OCI-M1 (cell line): ENCODE measurements at places on chromosomes 4 and X.

GRCh38 chr4:83284193-83285054, at the start of gene COQ2:
TSS of gene COQ2 (minus strand) at chr4:83284798. CDS start at chr4:83284764, 34 bp downstream.
- DNase-seq: peak; percentile 97

- DNase-seq: no peak
These were observed 100.1 kb downstream of the PPARGC1A start for GRCh38 chr4:23789762-23790161.

DNA sequence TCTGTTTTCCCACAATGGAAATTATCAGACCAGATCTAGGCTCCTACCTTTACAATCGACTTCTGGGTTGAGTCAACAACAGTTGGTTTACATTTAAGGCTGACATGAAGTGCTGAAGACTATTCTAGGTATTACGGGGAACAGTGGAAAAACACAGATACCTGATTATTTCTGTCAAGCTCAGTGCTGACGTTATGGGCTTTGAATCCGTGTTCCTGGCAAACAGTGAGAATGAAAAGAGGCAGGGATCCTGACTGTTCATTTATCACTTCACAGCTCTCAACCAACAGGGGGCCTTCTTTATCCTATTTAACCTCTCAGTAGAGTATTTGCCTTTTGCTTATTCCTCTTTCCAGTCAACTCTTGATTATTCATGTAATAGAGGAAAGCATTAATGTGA, 43.1 kb downstream of the TMEM164 start:
- peak; percentile 21 for DNase-seq

GRCh38 chrX:56069299-56069931, 162.7 kb upstream of the KLF8 start:
- no peak for DNase-seq

DNA sequence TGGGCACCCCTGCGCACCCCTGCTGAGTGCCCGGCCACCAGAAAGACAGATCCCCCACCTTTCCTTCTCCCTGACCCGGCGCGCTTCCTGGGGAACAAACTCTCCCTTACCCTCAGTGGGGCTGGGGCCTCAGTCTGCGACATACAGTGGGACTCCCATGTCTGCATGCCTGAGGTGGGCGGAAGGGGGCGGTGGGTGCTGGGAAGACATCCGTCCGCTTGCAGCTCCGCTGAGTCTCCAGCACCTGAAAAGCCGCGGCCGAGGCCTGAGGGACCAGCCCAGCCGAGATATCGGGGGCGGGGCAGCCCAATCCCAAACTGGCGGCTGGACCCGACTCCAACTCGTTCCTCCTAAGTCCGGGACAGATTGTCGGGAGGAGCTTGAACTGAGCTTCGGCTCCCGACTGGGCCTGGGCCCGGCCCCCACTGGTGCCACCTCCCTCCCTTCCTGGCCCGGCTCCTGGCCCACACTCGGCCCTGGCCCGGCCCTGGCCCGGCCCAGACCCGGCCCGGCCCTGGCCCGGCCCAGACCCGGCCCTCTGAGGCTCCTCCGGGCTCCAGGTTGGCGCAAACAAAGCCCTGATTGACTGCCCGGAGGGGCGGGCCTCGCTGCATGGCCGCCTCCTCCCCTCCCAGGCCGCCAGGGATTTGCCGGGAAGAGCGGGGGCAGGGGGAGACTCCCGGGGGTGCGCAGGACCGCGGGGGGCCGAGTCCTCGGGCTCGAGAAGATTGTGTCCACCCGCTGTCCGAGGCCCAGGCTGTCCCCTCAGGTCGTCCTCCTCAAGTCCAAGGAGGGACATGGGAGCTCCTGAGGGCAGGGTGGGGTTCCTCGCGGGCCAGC, 877 bp upstream of the SLC16A2 start:
- DNase-seq: no peak

DNA sequence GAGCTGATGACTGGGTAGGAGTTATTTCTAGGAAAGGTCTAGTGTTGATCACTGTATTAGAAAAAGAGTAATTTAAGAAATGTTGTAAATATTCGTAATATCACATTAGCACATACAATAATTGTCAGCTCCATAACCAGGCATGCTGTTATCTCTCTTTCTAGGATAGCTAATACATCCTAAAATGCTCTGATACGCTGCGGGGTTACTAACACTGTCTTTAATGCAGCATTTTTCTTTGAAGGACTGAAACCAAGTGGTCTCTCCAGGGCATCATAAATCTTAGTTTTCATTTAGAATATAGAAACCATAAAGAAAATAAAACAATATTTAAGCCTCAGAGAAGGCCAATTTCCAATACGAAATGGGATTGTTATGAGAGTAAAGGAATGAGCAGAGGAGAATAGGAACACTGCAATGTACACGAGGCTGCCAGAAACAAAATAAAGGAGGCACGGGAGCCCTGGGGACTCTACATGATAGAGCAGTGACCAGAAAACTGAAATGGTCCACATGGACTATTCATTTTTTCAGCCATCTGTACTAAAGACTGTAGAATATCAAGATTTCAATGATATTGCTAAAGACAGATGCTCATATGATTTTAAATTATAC, 1606.7 kb upstream of the AGA start:
- no peak for DNase-seq

DNA sequence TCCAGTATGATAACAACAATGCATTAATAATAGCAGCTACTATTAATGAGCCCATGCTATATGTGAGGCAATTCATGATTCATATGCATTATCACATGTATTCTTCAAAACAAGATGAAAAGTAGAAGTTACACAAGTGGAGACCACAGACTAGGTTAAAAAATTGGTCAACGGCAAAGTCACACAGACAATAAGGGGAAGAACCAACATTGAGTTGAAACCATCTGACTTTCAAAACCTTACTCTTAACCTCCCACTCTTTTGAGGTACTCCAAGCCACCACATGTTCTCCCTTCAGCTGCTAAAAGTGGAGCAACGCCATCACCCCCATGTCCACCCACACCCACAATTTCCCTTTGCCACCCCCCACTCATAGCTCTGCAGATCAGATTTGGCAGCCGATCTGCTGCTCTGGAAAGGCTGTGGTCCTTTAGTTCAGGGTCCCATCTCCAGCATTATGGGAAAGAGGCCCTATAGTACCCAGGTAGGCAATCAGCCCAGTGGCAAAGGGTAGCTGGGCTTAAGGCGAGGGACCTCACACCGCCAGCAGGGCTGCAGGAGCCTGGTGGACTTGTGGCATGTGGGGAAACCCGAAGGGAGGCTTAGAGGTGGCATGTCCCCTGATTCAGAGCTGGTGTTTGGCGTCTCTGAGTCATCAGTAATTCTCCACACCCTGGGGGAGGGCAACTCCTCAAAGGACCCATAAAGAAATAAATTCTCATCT, 33.5 kb upstream of the CYBB start:
- DNase-seq: no peak

DNA sequence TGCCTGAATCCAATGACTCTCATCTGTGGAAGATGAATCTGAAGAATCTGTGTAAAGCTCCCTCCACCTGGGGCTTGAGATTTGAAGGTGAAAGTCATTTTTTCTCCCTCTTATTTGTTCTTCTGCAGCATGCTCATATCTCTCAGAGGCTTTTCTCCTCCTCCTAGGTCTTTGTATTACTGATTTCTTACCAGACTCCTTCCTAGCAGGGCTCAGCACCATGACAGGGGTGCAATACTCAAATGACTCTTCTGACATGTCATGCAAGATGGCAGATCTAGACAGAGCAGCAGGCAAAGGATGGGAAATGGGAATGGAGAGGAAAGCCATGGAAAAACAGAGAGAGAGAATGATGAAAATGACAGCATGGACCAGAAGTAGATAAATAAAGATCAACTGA, 118.3 kb downstream of the TMA16 start:
- DNase-seq: no peak

DNA sequence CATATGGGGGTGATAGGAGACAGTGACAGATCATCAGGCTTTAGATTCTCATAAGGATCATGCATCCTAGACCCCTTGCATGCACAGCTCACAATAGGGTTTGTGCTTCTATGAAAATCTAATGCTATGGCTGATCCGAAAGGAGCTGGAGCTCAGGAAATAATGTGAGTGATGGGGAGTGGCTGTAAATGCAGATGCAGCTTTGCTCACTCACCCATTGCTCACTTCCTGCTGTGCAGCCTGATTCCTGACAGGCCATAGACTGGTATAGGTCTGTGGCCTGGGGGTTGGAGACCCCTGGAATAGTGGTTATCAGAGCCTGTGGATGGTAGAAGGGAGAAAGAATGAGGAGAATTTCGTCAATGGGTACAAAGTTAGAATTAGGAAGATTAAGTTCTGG, 2751.1 kb downstream of the ARAP2 start:
- DNase-seq: no peak

DNA sequence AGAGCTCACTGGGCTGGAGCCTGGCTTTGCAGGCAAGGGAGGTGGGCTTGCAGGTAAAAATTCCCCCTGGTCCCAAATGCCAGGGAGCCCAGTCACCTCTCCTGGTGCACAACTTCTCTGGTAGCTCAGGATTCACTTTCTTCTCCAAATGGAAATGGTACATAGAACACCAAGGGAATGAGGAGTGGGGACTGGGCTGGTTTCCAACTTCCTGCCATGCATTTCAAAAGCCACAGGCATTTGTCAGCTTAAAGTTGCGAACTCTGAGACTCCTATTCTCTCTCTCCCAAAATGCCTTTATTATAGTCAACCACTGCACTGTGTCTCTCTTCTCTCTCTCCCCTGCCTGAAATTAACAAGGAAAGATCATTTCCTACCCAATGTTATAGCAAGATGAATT, 177.3 kb downstream of the GRIA3 start:
- no peak for DNase-seq

GRCh38 chr4:84258905-84259830, 239.9 kb downstream of the NKX6-1 start:
- peak; percentile 53 for DNase-seq

GRCh38 chr4:636628-637159, 11.3 kb downstream of the PDE6B start:
- DNase-seq: no peak

GRCh38 chr4:56123051-56123450, 174.3 kb downstream of the CEP135 start:
- no peak for DNase-seq

DNA sequence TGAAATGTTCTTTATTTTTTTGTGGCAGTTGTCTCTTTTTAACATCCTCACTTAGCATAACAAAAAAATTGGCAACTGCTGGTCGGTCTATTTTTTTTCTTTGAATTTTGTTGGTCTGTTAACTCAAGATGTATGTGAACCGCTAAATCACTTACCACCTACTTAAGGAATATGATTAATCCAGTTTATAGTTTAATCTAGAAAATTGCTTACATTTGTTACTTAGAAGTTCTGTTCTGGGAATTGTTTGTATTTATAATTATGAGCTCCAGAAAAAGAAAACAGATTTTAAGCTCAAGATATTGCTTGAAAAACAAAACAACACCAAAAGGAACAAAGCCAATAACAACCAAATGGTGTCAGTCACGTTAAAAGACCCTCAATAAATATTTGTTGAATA, 66.1 kb upstream of the KLHL13 start:
- no peak for DNase-seq

GRCh38 chr4:185142912-185143600, at the start of gene SLC25A4:
TSS of gene SLC25A4 (plus strand) at chr4:185143266. CDS start at chr4:185143373, 107 bp downstream.
- peak; percentile 90 for DNase-seq

DNA sequence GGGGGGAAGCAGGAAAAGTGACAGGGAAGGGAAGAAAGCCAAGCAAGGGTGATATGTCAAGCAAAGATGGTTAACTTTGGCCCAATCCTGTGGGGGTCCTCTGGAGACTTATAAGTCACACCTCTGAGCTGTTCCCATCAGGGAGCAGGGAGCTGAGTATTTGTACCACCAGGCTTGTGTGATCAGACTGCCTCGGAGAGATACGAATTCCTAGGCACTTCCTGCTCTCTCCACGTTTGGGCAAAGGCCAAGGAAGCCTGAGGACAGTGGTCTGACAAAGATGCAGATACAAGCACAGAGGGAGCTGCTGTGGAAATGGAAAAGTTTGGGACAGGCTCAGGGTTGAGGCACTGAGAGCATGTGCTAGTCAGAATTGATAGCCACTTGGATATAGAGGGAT, 10.4 kb upstream of the PPP3CA start:
- no peak for DNase-seq

GRCh38 chr4:6909970-6910339, 329 bp downstream of the TBC1D14 start:
- DNase-seq: peak; percentile 64

DNA sequence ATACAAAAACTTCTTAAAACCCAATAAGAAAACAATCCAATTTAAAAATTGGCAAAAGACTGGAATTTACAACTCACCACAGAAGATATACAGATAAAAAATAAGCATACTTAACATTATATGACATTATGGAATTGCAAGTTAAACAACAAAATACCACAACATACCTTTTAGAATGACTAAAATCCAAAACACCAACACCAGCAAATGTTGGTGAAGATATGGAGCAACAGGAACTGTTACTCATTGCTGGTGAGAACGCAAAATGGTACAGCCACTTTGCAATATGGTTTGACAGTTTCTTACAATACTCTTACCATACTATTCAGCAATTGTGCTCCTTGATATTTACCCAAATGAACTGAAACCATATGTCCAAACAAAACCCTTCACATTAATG, 112.4 kb downstream of the ADGRL3 start:
- no peak for DNase-seq

DNA sequence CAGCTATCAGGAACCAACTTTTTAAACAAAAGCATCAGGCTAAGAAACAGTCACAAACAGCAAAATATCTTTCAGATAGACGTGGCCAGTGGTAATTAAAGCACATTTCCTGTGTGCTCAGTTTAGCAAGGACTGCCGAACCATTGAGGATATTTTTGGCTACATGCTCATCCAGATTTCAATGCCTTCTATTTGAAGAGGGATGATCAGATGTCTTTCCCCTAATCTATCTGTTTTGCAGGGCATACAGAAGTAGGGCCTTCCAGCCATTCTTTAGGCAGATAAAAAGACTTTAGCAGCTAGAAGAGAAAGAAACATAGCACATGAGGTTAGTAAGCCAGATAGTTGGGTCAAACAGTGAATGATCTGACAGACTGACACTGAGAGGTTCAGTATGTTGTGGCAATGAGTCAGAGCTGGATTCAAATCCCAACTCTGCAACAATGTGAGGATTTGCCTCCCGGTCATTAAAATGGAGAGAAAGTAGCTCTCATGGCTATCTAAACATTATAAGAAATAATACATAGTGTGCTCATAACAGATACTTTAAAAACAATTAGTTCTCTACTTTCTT, 100.0 kb upstream of the PRKG2 start:
- DNase-seq: peak; percentile 49

GRCh38 chr4:7680731-7681130, 246.0 kb upstream of the PSAPL1 start:
- no peak for DNase-seq

DNA sequence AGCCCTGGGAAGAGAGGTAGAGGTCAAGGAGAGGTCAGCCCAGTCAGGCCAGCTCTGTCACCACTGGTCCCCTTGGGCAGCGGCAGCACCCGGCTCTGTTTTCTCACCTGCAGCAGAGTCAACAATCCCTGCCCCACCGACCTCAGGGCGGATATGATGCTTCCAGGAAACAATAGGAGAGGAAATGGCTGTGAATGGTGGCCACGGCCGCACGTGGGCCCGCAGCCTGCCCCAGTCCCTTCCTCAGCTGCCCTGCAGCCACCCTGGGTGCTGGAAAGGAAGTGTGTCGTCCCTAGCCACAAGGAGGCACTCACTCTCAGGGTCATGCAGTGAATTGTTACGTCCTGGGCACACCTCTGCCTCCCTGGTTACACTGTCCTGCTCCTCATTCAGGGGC, 92.5 kb upstream of the ENPP6 start:
- DNase-seq: peak; percentile 11

GRCh38 chrX:144259054-144259453, 375.2 kb downstream of the UBE2NL start:
- peak; percentile 0 for DNase-seq
